Breast epithelium (tissue), 4 donors: ENCODE measurements at places on chromosomes 3 and 15.

GRCh38 chr15:33145447-33145846 lies 49.1 kb downstream of the FMN1 start:
- no peaks in the 10 kb centered on the region for H3K27me3 ChIP-seq
- H3K36me3 ChIP-seq, result no peaks in the 10 kb centered on the region
- DNase-seq, result no peak

GRCh38 chr3:70776081-70776480 lies 463.6 kb upstream of the MDFIC2 start:
- H3K4me3 ChIP-seq, result no peak overlapping the region
- H3K36me3 ChIP-seq, result no peaks in the 10 kb centered on the region
- H3K4me1 ChIP-seq, result no peaks in the 10 kb centered on the region
- DNase-seq, result no peak
- no peaks in the 10 kb centered on the region for H3K27me3 ChIP-seq

DNA sequence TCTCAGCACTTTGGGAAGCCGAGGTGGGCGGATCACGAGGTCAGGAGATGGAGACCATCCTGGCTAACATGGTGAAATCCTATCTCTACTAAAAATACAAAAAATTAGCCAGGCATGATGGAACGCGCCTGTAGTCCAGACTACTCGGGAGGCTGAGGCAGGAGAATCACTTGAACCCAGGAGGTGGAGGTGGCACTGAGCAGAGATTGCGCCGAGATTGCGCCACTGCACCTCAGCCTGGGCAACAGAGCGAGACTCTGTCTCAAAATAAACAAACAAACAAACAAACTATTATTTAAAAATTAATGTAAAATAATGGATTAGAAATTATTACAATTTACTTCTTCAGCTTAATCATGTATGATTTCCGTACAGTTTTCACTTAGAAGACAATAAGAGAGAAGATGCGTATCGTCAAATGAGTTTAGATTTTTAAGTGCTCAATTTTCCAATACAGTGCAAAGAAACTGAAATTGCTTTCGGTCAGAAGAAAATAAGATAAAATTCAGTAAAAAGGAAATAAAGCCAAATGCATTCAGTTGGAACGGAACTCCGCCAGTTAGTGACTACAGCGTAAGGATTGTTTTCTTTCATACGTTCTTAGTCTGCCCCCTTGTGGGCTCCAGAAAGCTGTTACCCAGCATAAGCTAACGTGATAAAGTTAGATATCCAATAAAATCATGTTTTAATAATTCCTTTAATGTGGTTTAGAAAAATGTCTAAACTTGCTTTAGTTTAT lies 24.8 kb downstream of the AADAC start:
- H3K4me1 ChIP-seq, result no peaks in the 10 kb centered on the region
- peak overlapping the region; percentile 54 for H3K4me3 ChIP-seq
- H3K27ac ChIP-seq, result no peak overlapping the region
- no peaks in the 10 kb centered on the region for H3K27me3 ChIP-seq
- H3K36me3 ChIP-seq, result no peaks in the 10 kb centered on the region

DNA sequence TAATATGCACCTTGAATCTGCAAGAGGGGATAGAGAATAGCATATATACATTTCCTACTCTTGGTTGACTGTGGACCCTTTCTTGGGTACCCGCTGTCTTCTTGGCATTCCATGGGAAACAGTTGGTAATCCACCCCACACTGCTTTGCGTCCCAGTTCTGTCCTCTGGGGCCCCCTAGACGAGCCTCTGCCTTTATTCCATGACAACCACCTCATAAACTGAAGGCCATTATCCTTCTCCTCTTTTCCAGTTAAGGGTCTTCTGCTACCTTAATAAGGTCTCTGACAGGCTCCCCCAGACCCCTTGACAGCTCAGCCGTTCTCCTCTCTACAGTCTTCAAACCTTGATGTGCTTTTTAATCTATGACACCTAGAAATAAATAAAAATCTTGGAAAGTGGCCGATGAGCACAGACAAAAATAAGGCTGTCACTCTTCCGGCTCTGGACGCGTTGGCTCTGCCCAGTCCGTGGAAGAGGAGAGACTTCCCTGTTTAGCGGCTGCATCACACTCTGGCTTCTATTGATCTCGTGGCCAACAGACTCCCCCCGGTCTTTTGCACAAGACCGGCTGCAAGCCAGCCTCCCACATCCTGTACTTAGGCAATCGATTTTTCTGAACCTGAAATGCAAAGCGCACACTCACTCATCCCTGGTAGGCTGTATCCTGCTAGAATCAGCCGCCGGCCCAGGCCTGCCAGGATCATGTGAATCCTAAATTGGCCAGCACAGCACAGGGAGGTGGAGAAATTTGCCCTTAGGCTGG lies 251.0 kb upstream of the TLE3 start:
- peaks cover 12% of the 10 kb centered on the region for H3K4me1 ChIP-seq
- no peaks in the 10 kb centered on the region for H3K36me3 ChIP-seq
- no peak overlapping the region for H3K4me3 ChIP-seq
- peak; percentile 65 for DNase-seq
- peak overlapping the region; percentile 58 for H3K27ac ChIP-seq

- no peaks in the 10 kb centered on the region for H3K36me3 ChIP-seq
- no peak overlapping the region for H3K27ac ChIP-seq
- H3K4me3 ChIP-seq, result no peak overlapping the region
- peaks cover 9% of the 10 kb centered on the region for H3K4me1 ChIP-seq
These were observed 62.2 kb upstream of the CTSH start for GRCh38 chr15:79007066-79007465.

DNA sequence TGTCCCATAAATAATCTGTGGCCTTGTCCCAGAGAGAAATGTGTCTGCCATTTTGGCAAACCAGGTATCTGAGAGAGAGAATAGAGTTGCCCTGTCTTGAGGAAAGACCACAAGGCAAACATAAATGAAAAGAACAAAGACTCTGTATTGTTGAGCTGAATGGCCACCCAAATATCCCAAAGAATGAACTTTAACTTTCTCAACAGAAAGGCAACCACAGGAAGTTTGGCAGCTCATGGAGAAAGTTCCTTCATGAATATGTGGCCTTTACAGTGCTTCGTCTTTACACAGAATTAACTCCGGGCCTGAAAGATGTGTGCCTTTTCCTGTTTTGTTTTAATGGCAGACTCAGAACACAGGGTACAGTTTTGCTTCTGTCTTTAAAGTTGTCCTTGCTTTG lies 41.4 kb upstream of the THBS1 start:
- H3K4me3 ChIP-seq, result no peak overlapping the region
- H3K4me1 ChIP-seq, result no peaks in the 10 kb centered on the region
- H3K27ac ChIP-seq, result peak overlapping the region; percentile 72
- no peaks in the 10 kb centered on the region for H3K36me3 ChIP-seq
- DNase-seq, result peak; percentile 71
- no peaks in the 10 kb centered on the region for H3K27me3 ChIP-seq

DNA sequence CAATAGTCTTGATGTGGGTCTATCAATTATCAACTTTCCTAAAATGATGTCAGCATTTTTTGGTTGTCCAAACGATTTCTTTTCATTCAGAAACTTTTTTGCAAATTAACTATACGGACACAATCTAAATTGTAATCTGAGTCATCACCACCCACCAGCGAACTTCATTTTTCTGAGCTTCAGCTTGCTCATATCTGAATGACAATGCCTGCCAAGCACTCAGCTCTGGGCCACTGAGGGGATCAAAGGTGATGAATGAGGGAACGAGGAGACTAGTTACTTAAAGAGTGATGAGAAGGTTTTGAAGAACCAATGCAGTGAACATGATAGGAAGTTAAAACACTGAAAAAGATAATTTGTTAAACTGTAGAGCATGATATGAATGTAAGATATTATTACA lies 14.9 kb upstream of the TBC1D23 start:
- DNase-seq, result no peak
- H3K4me3 ChIP-seq, result no peak overlapping the region
- H3K27me3 ChIP-seq, result no peaks in the 10 kb centered on the region
- no peaks in the 10 kb centered on the region for H3K36me3 ChIP-seq
- H3K27ac ChIP-seq, result no peak overlapping the region
- H3K4me1 ChIP-seq, result no peaks in the 10 kb centered on the region

DNA sequence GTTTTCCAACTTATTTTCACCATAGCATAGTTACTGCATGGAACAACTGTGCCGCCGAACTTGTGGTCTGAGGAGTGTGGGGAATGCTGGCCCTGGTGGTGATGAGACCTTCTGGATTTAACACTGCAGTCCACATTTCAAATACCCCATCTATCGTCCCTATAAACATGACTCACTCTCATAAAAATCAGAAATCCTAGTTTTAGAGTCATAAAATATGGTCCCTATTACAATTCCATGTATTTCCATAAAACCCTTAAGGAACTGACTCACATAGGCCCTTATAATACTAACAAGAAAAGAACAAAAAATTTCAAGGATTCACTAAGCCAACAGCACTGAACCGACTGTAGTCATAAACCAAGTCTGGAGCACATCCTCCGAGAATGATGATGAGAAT lies 147.2 kb downstream of the FOXP1 start:
- no peaks in the 10 kb centered on the region for H3K36me3 ChIP-seq
- no peak for DNase-seq
- H3K4me1 ChIP-seq, result peaks cover 6% of the 10 kb centered on the region
- no peak overlapping the region for H3K4me3 ChIP-seq
- no peaks in the 10 kb centered on the region for H3K27me3 ChIP-seq

GRCh38 chr3:112793326-112794081 lies 53.2 kb downstream of the CD200R1L start:
- no peaks in the 10 kb centered on the region for H3K36me3 ChIP-seq
- DNase-seq, result no peak
- no peak overlapping the region for H3K4me3 ChIP-seq
- no peaks in the 10 kb centered on the region for H3K27me3 ChIP-seq
- no peaks in the 10 kb centered on the region for H3K4me1 ChIP-seq
- no peak overlapping the region for H3K27ac ChIP-seq

DNA sequence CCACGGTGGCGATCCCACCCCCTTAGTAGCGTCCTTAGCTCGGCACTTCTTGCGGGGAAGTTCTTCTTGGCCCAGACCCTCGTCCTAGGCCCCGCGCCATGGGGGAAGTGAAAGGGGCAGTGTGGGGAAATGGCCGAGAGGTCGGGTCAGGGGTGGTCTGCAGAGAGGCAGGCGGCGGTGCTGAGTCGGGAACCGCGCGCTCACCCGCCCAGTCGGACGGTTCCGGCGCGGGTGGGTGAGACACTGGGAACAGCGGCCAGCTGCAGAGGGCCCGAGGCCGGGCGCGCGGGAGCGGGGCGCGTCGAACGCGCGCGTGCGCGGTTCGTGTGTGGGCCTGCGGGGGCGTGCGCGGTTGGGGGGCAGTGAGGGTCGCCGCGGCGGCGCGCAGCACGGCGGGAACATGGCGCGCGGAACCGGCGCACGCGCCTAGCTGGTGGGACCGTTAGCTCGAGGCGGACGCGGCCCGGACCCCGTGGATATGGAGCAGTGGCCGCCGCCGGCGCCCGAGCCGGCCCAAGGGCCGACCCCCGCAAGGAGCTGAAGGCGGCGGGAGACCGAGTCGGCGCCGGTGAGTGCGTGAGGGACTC lies 246.9 kb downstream of the GOLGA6L6 start:
- no peak for DNase-seq
- no peak overlapping the region for H3K4me3 ChIP-seq
- H3K4me1 ChIP-seq, result no peaks in the 10 kb centered on the region

DNA sequence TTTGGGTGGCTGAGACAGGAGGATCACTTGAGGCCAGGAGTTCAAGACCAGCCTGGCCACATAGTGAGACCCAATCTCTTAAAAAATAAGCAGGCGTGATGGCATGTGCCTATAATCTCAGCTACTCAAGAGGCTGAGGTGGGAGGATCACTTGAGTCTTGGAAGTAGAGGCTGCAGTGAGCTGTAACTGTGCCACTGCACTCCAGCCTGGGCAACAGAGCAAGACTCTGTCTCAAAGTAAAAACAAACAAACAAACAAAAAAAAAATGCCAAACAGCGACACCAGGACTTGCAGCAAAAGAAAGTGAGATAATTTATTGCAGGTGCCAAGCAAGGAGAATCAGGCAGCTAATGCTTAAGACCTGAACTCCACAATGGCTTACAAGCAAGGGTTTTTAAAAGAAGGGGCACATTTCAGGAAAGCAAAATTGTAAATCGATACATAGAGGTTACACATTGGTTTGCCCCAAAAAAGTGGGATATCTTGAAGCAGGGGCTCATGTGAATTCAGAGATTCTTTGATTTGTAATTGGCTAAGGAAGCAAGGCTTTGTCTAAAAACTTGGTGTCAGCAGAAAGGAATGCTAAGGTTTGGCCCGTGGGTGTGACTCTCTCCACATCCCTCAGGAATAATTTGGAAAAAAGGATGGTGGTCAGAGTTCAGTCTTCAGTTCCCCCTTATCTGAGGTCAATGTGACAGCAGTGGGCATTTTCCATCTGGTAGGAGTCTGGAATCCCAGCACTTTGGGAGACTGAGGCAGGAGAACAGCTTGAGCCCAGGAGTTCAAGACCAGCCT lies 5.2 kb upstream of the MPI start:
- H3K4me3 ChIP-seq, result no peak overlapping the region
- H3K27ac ChIP-seq, result no peak overlapping the region
- no peak for DNase-seq

- no peaks in the 10 kb centered on the region for H3K4me1 ChIP-seq
- no peak overlapping the region for H3K27ac ChIP-seq
- no peak overlapping the region for H3K4me3 ChIP-seq
- H3K36me3 ChIP-seq, result no peaks in the 10 kb centered on the region
- H3K27me3 ChIP-seq, result no peaks in the 10 kb centered on the region
- no peak for DNase-seq
These were observed 25.8 kb upstream of the CNTN3 start for GRCh38 chr3:74640211-74640610.

DNA sequence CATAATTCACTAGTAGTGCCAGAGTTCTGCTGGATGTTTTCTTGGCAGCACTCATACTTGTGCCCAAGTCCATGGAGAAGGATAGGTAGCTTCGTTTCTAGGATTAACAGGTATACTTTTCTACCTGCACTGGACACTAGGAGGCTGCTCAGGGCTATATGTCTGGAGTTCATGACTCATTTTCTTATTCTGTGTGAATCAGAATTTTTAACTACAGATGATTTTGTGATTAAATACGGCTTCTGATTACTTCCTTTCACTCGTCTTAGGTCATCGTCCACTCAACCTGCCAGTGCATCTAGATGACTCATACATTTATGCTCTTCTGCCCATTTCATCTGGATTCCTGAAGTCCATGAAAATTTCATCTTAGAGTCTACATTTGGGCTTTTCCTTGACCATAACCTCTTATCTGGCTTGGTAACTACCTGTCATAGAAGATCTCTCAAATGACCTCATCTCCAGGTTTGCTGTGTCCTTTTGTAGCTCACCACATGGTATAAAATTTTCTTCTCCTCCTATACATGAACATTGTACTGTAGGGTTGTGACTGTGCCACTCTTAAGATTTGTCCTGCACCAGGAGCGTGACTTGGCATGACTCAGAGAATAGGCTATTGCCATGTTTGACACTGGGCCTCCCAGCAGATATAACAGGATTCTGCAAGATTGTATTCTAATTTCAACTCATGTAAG lies 66.7 kb upstream of the GCSAM start:
- no peak overlapping the region for H3K27ac ChIP-seq
- no peaks in the 10 kb centered on the region for H3K4me1 ChIP-seq
- DNase-seq, result no peak
- H3K27me3 ChIP-seq, result no peaks in the 10 kb centered on the region

GRCh38 chr3:135667061-135667460 lies 298.5 kb upstream of the PPP2R3A start:
- no peaks in the 10 kb centered on the region for H3K27me3 ChIP-seq
- no peaks in the 10 kb centered on the region for H3K36me3 ChIP-seq
- H3K27ac ChIP-seq, result no peak overlapping the region
- no peak for DNase-seq
- H3K4me3 ChIP-seq, result no peak overlapping the region
- H3K4me1 ChIP-seq, result no peaks in the 10 kb centered on the region

- no peak overlapping the region for H3K27ac ChIP-seq
- no peak overlapping the region for H3K4me3 ChIP-seq
- no peaks in the 10 kb centered on the region for H3K4me1 ChIP-seq
- no peaks in the 10 kb centered on the region for H3K36me3 ChIP-seq
- no peaks in the 10 kb centered on the region for H3K27me3 ChIP-seq
These were observed 37.5 kb downstream of the SEMA5B start for GRCh38 chr3:122989856-122990575.
